ENCODE measurements at places on chromosomes 11 and 22.

DNA sequence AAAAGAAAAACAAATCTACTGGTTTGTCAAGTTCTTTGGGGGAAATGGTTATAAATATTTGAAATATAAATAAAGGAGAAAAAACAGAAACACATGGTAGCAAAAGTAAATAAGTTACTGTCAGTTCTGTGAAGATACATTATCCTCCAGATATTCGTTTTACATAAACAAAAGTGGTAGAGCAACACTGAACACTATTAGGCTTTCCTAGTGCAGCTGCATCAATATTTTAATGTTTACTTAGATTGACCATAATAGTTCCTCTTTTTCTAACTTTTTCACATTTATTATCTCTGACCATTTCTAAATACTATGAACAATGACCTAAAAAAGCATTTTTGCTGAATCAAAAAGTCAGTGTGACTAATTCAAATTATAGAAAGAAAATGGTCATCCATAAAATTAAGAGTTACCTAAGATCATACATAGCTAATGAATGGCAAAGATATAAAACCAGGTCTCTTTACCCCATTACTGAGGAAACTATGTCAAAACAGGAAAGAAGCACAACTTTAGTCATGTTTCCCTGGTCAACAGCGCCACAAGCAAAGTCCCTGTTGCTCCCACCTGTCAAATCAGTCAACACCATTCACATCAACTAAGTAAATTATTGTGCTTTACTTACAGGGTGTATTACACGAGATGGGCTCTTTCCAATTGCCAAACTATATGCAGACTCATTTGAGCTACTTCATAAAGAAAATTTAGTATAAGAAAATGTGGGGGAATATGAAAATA lies 38.5 kb downstream of the SBF2 start:
- no peak for DNase-seq

GRCh38 chr11:13338427-13339069 lies 61.0 kb downstream of the BMAL1 start:
- peak; percentile 39 for DNase-seq

DNA sequence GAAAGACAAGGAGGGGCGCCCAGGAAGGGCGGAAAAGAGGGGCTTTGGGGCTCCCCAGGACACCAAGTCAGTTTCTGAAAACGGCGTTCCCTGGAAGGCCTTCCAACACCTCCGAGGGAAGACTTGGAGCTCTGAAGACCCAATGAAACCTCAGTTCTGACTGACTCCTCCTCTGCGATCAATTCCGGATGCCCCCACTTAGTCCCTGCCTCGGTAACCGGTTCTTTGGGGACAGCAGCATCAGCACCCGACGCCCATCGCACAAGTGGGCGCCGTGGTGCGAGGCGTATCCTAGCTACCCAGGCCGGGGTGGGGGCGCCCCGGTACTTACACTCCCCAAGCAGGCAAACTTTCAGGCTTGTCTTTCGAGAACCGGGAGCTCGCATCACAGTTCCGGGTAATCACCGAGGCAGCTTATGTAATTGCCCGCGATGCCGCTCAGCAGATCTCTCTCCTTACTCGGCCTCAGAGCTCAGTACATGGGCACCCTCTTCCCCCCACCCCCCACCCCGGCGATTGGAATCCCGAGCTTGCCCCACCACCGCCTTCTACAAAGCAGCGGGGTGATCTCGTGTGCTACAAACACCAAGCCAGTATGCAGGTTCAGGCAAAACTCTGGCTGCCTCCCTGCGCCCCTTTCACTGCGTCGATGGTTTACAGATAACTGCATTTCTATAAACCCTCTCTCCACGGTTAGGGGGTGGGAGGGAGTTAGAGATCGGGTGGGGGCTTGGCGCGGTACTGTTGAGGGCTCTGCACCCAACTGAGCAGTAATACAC lies 2.0 kb downstream of the TENM4 start:
- DNase-seq, result no peak

- no peak for DNase-seq
Measured at GRCh38 chr11:19746086-19746485, 33.4 kb downstream of the NAV2 start.

DNA sequence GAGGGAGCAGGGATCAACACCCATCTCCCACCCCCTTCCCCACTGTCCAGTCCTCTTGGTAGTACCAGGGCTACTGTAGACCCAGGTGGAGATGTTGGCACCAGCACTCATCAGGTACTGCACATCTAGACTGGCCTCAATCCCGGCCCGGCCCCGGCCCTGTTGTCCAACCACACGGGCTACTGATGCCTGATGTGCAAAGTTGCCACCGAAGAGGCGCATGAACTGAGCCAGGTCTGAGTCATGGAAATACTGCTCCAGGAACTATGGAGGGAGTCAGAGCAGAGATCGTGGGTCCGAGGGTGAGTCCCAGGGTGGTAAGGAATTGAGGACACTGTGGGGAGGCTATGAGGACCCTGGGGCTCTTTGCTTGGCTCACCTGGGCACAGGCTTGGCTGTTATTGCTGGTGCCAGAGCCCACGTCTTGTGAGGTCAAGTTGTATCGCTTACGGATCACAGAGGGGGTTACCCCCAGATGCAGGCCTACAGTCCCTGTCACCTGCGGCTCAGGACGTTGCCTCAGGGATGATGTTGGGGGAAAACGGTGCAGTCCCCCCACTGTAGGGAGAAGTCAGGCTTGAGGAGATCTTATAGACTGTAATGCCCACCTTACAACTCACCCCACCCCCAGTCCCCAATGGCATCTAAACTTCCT lies 2.5 kb downstream of the TPP1 start:
- no peak for DNase-seq

DNA sequence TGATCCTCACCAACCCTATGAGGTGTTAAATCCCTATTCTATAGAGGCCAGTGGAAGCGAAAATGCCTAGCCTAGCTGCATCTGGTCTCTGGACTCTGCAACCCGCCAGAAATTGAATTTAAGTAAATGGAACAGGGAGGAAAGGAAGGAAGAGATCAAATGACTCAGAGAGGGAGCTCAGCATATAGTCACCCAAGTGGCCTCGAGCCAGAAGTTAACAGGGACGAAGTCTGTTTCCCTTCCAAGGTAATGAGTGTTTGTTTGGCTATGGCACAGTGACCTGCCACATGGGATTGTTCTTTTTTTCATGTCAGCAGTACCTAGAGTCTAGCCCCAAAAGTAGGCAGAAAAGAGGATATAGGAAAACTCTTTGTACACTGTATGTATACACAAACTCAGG lies 66.3 kb downstream of the PAK1 start:
- DNase-seq, result no peak

DNA sequence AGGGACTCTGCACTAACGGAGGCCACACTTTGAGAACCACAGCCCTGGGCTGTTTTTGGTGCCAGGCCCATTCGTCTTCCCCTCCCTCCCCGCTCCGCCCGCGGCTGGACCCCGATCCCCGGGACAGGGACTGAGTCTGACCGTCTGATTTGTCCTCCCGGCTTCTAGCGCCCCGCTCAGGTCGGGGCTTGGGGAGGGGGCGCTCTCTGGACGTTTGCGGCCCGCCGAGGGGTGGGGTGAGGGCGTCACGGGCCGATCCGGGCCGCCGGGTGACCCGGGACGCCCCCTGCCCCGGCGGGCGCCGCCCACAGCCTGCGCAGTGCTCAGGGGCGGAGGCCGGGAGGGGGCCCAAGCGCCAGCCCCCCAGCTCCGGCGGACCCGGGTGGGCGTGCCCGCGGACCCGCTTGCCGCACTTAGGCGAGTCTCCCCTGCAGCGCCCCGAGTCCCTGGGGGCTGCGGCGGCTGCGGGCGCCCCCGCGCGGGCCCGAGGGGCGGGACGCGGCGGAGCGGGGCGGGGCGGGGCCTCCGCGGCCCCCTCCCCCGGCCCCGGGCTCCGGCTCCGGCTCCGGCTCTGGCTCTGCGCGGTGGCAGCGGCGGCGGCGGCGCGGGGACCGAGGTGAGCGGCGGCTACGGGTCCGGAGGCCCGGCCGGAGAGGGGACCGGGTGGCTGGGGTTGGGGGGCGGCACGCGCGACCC lies 33.7 kb upstream of the PRR5 start:
- DNase-seq, result no peak

DNA sequence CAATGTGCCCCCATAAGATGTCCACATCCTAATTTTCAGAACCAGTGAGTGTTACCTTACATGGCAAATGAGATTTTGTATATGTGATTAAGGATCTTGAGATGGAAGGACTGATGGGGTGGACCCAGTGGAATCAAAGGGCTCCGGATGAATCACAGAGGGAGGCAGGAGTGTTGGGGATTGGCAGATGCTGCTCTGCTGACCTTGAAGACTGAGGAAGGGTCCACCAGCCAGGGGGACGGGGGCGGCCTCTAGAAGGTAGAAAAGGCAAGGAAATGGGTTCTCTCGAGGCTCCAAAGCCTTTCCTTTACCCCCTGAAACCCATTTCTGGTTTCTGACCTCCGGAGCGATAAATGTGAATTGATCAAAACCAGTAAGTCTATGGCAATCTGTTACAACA lies 18.8 kb downstream of the TMEM218 start:
- no peak for DNase-seq

DNA sequence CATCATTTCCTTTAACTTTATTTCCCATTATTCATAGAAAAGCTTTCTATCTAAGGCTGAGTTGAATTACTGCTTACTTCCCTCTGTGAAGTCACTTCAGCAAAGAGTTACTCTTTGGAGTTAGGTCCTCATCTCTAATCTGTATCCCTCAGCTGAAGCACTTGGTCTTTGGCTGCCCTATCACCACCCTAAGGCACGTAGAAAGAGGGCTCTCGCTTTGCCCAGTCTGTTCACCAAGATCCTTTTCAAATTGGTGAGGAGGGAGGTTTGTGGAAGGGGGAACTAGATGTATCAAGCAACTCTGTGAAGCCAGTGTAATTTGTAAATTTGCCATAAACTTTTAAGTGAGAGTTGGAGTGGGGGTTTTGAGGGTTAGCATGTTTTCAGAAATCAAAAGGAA lies 43.4 kb downstream of the PAX6 start:
- DNase-seq, result no peak

DNA sequence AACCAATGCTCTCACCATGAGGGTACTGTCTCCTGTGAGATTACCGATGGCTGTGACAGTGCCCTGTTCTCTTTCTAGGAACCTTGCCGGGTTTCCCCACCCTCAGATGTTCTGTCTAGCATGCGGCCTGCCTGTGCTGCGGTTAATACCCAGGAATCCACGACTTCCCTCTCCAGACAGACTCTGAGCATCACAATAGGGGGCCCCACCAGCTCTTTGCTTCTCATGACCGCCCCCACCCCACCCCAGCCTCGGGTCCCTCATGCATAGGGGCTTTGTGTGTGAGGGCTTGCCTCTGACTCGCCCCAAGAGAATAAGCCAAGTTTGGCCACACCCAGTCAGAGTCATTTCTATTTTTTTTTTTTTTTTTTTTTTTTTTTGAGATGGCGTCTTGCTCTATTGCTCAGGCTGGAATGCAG lies 10.3 kb downstream of the PARVG start:
- peak; percentile 40 for DNase-seq

DNA sequence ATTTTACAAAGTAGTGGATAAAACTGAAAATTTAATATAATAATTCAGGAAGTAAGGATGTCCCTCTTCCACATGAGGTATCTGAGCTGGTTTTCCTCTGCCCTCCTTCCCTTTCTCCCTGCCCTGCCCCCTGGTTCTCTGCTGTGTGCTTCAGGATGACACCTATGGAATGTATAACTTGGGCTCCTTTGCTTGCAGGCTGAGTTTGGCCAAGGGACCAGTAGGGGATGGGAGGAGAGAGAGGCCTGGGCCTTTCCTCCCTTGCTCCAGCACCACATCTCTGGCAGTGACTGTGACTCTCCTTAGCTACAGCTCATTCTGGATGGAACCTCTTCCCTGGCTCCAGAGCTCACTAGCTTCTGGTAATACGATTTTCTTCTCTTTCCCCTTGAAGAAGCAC lies 10.1 kb downstream of the IRAG1 start:
- no peak for DNase-seq

GRCh38 chr11:8838248-8838647 lies 72.7 kb upstream of the AKIP1 start:
- DNase-seq, result peak; percentile 76

- no peak for DNase-seq
Measured at GRCh38 chr11:111265421-111265820, 19.9 kb downstream of the POU2AF2 start.

DNA sequence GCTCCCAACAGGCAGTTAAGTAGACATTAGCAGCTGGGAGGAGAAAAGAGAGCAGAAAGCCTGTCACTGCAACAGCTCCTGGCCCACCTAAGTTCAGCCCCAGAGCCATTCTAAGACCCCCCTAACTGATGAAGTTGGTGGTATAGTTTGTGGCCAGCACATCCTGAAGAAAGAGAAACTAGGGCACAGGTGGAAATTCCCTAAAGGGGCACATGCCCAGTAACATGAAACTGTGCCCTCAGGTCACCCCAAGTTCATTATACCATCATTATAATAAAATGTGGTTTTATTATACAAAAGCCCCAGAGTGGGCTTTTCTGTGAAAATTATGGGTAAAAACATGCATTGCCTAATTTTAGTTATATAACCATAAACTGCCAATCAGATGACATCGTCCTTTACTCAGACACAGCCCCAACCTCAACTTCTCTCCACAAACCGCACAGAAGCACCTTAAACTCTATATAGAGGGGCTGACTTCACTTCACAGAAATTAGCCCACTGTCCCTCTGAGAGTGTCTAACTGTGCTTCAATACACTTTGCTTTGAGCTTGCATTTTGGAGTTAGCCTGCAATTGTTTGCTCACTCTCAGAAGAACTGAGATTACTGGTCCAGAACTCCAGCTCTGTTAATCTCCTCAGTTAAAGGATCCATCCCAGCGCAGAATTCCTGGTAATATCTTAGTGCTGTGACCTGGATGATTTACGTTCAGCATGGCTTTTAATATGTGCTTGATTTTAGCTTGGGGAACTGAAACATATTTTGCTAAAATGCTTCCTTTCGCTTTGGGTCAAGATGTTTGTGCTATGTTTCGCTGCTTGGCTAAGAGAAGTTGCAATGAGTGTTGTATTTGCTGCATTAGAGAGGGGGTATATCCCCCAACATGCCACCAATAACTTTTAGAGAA lies 1.8 kb upstream of the APOL3 start:
- DNase-seq, result peak; percentile 39

GRCh38 chr11:65560555-65561418 lies 2.6 kb upstream of the LTBP3 start:
- no peak for DNase-seq

GRCh38 chr22:27075028-27075678 lies 417.8 kb downstream of the MIAT start:
- DNase-seq, result no peak

DNA sequence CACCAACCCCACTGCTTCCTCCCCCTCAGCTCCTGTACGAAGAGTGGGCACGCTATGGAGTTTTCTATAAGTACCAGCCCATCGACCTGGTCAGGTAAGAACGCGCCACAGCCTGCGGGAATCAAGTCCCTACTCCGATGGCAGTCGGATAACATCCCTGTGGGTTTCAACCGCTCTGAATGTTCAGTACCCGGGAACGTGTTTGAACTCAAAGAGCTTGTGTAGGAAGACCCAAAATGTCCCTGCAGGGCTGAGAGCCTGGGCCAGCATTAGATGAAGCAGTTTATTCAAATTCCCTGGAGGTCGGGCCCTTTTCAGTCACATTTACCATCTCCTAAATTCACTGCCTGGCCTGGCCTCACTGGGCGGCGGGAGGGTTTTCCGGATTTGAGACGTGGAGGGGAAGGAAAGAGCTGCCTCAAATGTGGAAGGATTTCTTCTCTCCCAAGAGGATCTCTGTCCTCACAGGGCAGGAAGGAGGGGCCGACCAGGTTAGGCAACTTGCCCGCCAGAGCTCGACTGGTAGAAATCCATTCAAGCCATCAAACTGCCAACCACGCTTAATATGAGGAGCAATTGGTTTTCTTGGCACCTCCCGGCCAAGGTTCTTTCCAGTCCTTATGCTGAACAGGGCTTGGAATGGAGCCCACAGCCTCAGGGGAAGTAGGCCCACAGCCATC lies 46.3 kb downstream of the ANO1 start:
- no peak for DNase-seq

- no peak for DNase-seq
Measured at GRCh38 chr22:43561415-43562178, 149.8 kb downstream of the MPPED1 start.

- DNase-seq, result peak; percentile 13
Measured at GRCh38 chr11:112255067-112255720, 5.5 kb downstream of the PLET1 start.

All from inflammatory macrophage treated with lipopolysaccharide for 1 hour (primary cell).